Pulmonary artery endothelial cell (primary cell): ENCODE measurements at places on chromosomes 13 and 19. TPM values are rescaled to one million over a fixed set of nuclear protein-coding genes. Genes with fewer than 3 reads are reported as not detected.

DNA sequence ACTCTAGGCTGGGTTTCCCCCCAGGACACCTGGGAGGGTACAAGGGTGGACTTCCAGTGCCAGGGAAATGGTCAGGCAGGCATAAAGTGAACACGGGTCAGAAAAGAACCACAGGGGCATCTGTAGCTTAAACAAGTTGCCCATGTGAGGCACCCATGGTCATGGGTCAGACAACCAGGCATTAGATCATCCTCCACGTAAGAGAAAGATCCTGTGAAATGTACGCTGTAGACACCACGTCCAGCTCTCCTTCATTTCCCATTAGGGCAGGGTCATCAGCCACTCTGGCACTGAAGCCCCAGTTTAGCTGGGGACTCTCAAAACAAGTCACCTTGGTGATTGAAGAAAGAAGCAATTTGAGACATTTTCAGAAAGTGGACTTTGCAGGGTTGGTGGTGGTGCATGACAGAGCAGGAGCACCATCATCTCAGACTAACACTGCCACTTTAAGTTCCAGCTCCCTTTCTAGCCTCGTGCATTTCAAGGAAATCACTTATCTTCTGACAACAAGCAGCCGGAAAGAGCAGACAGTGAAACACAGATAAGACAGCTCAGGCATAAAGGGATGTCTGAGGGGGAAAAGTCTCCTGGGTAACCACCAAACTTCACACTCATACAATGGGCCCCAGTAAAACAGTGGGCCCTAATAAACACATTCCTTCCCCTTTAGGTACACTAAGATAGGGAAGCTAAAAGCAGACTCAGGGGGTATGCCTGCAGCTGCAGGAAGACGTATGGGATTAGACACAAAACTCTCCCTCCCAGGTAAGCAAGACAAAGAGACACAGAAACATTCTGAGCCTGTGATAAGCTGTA, 16.1 kb upstream of the SIGLEC6 start:
- DNase-seq: peak; percentile 75

DNA sequence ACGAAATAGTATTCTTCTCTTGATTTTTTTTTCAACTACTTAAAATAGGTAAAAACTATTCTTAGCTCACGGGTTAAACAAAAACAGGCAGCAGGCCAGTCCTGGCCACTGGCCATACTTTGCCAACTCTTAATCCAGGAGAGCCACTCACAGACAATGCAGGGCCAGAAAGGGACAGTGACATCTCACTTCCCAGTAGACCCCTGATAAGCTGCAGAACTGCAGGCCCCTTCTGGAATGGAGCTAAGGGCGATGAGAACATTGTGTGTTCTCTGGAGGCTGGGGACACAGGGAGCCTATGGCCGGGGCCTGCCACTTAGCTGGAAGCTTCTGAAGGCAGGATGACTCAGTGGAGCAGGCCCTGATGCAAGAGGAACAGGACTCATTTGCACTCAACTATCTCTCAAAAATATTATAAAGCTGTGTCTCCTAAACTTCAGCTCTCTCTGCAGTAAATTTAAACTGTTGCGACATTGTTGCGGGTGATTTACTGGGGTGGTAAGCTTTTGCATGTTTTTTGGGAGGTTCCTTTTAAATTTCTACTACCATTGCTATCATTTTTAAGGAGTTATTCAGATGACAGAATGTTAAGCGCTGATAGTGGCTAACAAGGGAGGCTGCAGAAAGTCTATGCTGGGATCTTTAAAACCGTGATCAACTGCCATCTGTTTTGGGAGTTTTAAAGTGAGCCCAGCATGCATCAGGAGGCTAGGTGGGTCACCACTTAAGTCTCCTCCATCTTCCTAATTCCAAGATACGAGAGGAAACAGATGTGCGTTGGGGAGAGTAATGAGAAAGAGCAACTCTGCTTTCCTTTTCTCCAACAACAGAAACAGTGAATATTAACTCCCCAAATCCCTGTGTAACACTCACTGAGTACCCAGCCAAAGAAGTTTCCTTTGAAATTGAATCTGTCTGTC, 33.2 kb upstream of the KATNAL1 start:
- DNase-seq: no peak

- DNase-seq: no peak
These were observed 14.2 kb downstream of the HPN start for GRCh38 chr19:35055715-35056179.

DNA sequence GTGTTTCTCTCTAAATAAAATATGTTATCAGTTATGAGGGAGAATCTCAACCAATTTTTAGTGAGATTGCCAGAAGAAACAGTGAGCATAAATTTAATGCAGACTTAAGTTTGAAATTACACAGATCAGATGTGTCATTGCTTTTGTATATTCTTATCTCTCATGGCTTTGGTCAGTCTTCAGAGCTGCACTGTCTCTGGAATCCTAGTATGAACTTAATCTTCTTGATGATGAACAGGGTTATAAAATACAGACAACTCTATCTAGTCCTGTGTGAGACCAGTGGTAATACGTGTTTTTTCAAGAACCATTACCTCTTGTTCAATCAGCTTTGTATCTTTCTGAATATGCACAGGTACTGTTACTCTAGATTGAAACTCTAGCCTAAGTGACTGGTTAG, 528.0 kb downstream of the DACH1 start:
- DNase-seq: no peak

- no peak for DNase-seq
These were observed 197.0 kb downstream of the COL4A1 start for GRCh38 chr13:110109910-110110309.

ZNF582 gene
- 1.7 and 2.3 TPM in 2 replicates for total RNA-seq

AZU1 gene
- not detected in 2 replicates for total RNA-seq

TBXA2R gene
- total RNA-seq: 0.66 and 0.67 TPM in 2 replicates

SHANK1 gene
- total RNA-seq: 0.26 and 0.63 TPM in 2 replicates
